ENCODE measurements at places on chromosomes 5 and 9. TPM values are rescaled to one million over a fixed set of nuclear protein-coding genes. Genes with fewer than 3 reads are reported as not detected.
A peak's percentile ranks its signal among the peaks of the same experiment; 100 is the strongest.

DNA sequence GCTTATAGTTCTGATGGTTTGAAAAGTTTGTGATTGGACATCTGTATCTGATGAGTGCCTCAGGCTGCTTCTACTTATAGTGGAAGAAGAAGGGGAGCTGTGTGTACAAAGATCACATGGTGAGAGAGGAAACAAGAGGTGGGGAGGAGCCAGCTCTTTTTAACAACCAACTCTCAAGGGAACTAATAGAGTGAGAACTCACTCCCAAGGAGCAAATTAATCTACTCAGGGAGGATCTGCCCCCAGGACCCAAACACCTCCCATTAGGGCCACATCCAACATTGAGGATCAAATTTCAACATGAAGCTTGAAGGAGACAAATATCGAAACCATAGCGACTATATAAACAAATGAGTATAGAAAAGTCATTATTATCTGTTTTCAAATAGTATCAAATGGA, 64.7 kb upstream of the PRLR start:
- no peak for DNase-seq

- DNase-seq: no peak
Measured at GRCh38 chr9:90044710-90045151, 439.9 kb downstream of the GADD45G start.

ABO gene
- not detected for total RNA-seq

LRRC19 gene
- not detected for total RNA-seq

DNA sequence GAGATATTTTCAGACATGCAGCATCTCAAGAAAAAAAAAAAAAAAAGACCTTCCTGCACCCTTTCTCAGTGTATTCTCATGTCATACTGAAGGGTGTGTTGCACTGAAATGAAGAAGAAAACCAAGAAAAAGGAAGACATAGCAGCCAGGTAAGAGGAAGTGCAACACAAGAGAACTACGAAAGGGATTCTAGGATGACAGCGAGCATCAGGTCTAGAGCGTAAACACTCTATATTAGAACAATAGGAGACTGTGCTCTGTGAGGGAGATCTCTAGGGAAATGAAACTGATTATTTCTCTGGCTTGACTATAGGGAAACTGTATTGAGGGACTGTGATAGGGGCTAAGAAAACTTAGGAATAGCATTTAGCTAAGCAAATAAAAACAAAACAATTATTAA, 30.0 kb downstream of the BTF3 start:
- no peak for DNase-seq

AGXT2 gene
- total RNA-seq: not detected

- DNase-seq: peak; percentile 52
Measured at GRCh38 chr5:90096415-90097081, 313.0 kb downstream of the CETN3 start.

ACTBL2 gene
- total RNA-seq: 1.7 TPM

- DNase-seq: no peak
Measured at GRCh38 chr9:3827175-3827574, 301.4 kb upstream of the RFX3 start.

GAS1 gene
- total RNA-seq: 3.1 TPM

DNA sequence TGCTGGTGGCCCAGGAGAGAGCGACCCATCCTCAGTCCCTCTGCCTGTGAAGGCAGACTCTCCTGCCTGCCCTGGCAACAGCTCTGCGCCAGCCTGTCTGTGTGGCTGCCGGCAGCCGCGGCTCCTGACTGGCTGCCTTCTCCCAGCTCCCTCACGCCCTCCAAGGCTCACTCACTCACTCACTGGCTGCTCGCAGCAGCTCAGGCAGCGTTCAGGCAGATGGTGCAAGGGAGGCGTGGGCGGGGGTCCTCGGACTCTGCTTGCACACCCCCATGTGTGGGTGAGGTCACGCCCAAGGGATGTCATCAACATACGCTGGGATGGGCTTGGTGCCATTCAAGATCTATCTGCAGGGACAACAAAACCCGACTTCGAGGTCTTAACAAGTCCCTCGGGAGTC, 66.7 kb downstream of the DAB2IP start:
- DNase-seq: peak; percentile 65

- no peak for DNase-seq
Measured at GRCh38 chr5:39691993-39692392, 267.2 kb upstream of the DAB2 start.

PIP5K1B gene
- total RNA-seq: not detected

- no peak for DNase-seq
Measured at GRCh38 chr9:121308765-121309164, 40.8 kb downstream of the GSN start.

DNA sequence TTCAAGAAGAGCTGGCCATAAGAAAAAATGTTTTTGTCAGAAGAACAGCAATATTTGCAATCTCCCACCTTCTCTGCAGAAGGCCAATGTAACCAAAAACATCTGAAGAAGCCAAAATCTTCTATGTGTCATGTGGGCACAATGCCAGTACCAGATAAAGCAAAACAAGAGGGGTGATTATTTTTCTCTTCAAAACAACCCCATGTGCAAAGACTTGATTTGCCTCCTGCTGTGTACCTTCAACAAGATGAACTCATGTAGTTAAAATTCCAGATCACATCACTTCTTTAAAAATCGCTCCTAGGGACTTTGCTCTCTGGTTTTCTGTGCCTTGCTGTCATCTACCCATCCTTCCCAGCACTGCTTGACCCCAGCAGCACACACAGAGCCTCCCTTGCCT, 134.0 kb upstream of the MAP3K1 start:
- peak; percentile 43 for DNase-seq

MLANA gene
- total RNA-seq: not detected

DNA sequence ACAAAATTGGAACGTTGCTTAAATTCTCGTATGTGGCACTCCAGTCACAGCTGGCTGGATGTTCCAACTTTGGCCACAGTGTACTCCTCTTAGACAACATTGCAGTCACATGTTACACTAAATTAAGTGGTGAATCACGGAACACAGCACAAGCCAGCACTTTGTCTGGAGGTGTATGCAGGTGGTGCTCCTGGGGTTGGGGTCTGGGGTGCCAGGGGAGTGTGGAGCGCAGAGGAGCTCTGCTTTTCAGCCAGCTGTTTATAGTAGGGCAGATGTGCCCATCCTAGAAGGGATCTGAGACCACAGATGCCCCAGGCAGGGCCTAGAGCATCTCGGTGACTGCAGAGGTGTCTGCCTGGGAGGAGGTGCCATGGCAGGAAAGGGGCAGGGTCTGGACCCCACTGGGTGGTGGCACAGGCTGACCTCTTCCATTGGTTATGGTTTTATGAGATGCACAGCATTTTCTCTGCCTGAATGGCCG, 82.6 kb downstream of the WNK2 start:
- DNase-seq: no peak

C5orf22 gene
- total RNA-seq: 19.9 TPM

DNA sequence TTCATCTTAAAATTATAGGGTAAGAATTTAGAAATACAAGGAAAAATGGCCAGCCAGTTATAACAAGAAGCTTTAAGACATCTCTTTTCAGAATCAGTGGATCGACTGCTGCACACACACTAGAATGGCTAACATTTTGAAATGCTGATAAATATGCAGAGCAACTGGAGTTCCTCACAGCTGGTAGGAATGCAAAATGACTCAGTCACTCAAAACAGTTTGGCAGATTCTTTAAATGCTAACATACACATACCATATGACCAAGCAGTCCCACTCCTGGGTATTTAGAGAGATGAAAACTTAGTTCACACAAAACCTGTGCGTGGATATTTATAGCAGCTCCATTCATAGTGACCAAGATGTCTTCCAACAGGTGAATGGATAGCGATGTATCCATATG, 23.2 kb upstream of the PSAT1 start:
- DNase-seq: peak; percentile 74

DEPDC1B gene
- total RNA-seq: 10.0 TPM

DNA sequence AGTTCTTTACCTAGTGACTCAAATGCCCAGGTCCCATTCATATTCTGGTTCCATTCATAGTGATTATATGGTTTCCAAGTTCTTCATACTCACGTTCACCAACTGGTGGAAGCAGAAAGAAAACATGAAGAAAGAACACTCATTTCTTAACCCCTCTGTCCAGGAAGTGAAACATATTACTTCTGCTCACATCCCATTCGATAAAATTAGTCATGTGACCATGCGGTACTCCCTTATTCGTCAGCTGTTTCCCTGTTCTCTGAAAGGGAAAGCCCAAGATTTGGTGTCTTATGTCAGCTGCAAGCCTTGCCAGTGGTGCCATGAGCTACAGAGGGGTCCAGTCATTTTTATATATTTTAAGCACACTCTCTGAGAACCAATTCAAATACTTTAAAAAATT, 387.0 kb upstream of the DMAC1 start:
- DNase-seq: no peak

DNA sequence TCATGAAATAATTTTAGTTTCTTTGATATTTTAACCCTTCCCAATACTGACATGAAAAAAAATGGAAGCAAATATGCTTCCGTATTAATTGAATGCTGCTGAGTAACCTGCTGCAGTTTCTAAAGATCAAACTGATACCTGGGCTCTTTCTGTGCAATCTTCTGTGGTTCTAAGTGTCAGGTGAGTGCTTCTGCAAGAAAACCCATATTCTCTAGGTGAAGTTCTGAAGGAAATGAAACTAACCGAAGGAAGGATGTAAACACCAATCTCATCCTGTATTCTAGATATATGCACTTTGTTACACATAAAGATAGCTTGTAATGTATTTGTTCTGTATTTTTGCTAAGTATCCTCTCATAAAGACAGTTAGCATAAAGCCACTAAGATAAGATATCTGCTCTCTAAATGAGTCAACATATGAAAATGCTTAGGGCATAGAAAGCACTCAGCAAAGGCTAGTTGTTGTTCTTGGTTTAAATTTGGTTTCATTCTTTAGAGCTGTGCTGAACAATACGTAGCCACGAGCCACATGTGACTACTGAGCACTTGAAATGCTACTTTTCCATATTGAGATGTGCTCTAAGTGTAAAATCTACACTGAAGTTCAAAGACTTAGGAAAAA, 52.0 kb downstream of the ITGA2 start:
- DNase-seq: peak; percentile 65

- DNase-seq: peak; percentile 57
Measured at GRCh38 chr9:123724211-123724796, 205.6 kb downstream of the DENND1A start.

DNA sequence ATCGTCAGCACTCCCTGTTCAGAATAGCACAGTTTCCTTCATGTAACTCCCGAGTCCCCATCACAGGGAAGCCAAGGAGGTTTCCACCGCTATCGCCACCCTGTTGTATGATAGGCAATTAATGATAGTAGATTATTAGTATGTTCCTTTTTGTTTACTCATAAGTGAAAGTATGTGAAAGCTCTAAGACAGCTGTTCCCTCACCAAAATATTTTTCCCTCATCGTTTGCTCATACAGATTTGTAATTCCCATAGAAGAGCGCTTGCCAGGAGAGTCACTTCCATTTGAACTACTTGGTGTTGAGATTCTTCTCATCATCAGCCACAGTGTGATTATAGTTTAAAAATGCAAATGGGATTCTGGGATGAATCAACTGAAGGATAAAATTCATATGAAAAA, 140.9 kb downstream of the PAM start:
- no peak for DNase-seq

- no peak for DNase-seq
Measured at GRCh38 chr5:102107865-102108264, 188.2 kb downstream of the SLCO4C1 start.
